ENCODE measurements at places on chromosomes 5 and 9.
A peak's percentile ranks its signal among the peaks of the same experiment; 100 is the strongest.

DNA sequence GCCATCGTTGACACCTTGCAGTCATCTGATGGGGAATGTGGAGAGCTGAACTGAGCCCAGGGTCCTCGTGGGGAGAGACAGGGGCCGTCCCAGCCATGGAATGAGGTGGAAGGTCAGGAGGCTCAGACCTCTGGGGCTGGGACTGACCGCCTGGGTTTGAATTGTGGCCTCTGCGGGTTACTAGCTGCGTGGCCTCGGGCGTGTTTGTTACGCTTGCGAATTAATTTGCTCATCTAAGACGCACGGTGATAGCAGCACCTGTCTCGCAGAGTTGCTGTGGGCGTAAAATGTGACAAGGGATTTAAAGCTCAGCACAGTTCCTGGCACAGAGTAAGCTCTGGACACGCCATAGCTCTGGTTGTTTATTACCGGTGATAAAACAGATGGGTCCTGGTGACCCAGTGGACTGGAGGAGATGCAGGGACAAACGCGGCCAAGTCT, 19.4 kb upstream of the DAB2IP start:
- no peak for DNase-seq

- no peak for DNase-seq
These were observed 151.6 kb upstream of the KLF9 start for GRCh38 chr9:70566066-70566465.

- peak; percentile 35 for DNase-seq
These were observed 264.8 kb downstream of the CETN3 start for GRCh38 chr5:90144625-90145327.

DNA sequence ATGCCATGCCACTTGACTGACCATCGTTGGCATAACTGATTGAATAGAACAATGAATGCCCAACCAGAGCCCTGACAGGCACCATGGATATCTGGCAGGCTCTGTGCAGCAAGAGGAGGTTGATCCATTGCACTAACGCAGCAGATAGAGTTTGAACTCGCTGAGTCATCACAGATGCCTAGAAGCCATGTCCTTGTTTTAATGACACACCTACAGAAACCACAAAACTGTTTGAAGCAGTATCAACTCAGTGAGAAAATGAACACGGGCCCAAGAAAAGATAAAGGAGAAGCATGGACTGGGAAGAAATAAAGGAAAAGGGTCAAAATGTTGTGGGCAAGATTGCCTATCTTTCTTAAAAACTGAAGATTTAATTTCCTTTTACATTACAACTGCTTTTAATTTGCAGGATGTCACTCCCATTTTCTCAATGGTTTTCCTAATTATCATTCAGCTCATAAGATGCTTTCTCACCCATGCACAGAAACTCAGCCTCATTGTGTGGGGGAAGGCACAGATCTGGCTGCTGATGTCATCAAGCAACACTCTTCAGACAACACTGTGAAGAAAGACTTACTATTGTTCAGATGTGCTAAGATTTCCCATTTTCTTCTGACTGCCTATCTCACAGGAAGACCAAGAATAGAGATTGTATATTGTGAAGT, 129.0 kb downstream of the PIK3R1 start:
- peak; percentile 39 for DNase-seq

DNA sequence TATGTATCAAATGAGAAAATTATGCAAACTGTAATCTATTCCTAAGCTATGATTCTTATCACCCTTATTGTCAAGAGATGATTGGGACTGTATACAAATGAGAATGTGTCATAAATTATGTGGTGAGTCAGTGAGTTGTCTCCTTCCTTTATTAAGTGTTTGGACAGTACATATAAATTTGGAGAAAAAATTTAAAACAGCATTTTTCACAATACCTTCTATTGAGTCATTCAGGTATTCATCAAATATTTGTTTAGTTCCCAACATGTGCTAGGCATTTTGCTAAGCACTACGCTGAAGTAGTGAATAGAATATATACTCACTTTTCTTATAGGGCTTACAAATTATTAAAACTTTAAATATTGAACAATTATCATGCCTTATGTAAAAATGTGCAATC, 36.3 kb upstream of the PTPRD start:
- DNase-seq = peak; percentile 43

DNA sequence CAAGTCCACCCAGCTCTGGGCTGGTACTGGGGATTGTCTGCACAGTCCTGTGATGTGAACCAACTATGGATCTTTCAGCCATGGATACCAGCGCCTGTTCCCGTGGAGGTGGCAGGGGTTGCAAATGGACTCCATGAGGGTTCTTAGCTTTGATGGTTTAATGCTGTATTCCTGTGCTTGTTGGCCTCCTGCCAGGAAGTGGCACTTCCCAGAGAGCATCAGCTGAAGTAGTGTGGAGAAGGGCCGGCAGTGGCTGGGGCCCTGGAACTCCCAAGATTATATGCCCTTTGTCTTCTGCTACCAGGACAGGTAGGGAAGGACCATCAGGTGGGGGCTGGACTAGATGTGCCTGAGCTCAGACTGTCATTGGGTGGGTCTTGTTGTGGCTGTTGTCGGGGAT, 1104.8 kb upstream of the COX7C start:
- DNase-seq = peak; percentile 0

DNA sequence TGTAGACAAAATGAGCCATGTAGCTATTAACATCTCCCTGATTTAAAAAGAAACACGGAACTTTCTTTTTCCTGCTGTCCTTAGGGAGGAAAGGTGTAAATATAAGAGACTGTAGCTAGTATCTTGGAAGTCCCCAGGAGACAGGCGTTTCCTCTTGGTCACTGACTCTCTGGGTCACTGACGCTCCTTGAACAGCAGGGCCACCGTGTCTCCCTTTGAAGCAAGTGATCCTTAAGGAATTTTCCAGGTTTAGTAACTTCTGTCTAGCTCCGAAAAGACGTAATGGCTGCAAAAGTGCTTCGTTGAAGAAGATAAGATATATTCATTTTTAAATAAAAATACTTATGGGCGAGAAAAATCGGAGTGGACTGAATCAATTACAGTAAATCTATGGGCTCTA, 745 bp upstream of the CLTA start:
- DNase-seq = no peak

GRCh38 chr5:120621339-120621738, 157.2 kb downstream of the PRR16 start:
- no peak for DNase-seq

- DNase-seq = peak; percentile 6
These were observed 9.1 kb downstream of the TTC33 start for GRCh38 chr5:40746703-40747102.

DNA sequence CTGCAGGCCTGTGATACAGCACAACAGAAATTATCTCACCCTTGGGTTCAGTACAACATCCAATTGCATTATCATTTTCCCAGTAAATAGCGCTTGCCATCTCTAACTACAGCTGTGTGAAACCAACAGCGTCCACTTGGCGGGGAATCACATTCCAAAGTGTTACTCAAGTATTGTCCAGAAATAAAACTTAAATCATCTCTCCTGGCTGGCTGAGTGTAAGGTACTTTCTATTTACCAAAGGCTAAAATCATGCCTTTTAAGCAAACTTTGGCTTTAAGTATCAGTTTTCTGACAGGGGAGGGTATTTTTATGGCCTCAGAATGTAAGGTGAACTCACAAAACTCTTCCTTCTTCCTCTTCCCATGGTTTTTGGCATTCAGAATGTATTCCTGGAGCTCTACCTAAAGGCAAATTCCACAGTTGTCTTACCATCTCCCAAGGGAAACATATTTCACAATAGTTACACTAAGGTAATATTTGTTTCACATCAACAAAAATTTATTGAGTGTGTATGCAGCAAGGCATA, 205.6 kb upstream of the MPDZ start:
- DNase-seq = peak; percentile 49
